ENCODE measurements at places on chromosomes 5 and 9. TPM values are rescaled to one million over a fixed set of nuclear protein-coding genes. Genes with fewer than 3 reads are reported as not detected.

The MELK gene
- total RNA-seq, result 58.7 TPM

The OTULINL gene
- total RNA-seq, result 1.9 TPM

The TMEM171 gene
- not detected for total RNA-seq

The HTR4 gene
- not detected for total RNA-seq

The BRINP1 gene
- total RNA-seq, result not detected

The SHISAL2B gene
- not detected for total RNA-seq

The TEX53 gene
- total RNA-seq, result not detected

The ISOC1 gene
- total RNA-seq, result 23.8 TPM

The ROR2 gene
- total RNA-seq, result 0.17 TPM

The FBXO4 gene
- not detected for total RNA-seq

The PCDHGA11 gene
- total RNA-seq, result 3.4 TPM

- DNase-seq, result no peak
Observed at GRCh38 chr5:143880178-143880577, 68.2 kb downstream of the HMHB1 start.

DNA sequence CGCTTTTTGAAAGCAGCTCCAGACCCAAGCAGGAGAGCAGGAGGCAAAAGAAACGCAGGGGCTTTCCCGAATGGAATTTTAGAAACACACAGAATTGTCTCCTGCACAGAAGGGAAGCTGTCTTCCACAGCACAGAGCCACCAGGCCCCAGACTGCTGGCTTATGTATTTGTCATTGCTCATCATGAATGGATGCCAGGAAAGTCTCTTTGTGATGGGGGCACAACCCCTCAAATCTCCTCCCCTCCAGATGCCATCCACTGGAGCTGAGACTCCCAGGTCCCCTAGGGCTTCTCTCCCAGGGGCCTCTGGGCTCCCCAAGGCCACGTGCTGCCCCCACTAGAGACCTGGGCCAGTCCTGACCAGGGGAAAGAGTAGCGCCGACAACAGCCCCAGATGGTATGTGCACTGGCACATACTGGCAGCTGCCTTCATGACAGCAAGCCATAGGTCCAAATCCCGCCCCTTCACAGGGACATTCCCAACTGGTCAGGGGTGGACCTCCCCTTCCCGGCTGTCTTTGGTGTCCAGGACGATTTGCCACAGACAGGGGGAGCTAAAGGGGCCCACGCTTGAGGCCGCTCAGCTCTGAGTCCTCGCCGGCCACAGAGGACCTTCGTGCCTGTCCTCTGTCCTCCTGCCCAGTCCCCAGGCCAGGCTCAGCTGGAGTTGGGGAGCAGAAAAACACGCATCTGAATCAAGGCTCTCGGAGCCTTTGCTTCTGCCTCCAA is 127.8 kb downstream of the KCNIP1 start:
- no peak for DNase-seq

DNA sequence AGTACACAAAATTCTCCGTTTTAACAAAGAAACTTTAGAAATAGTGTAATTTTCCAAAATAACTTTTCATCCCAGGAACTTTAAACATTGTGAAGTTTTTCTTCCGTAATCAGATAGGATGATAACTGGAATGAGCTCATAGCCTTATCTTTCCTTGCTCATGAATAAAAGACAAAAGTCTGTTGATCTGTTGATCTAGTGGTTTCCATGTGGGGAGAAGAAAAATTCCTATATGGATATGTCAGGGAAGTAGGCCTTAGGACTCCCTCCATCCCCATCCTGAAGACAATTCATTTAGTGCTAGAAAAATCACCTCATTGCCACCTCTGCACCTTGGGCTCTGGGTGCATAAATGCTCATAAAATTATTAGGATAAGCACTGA is 266.6 kb downstream of the SMARCA2 start:
- DNase-seq, result no peak

DNA sequence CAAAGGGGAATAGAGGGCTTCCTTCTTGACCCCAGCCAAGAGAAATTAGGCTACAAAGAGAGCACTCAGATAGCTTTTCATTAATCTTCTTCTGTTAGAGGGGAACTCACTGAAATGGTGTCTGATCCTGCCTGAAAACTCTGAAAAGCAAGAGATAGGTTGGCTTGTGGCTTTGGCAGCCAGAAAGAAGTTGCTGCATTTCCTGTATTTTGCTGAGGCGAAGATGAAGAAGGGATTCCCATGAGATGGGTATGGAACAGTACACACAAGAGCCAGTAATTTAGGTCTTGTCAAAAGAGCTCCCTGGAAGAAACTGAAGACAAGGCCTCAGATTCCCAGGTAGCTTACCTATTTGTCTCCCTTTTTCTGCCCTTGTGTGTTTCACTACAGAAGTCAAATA is 120.9 kb upstream of the TARS1 start:
- peak; percentile 16 for DNase-seq

DNA sequence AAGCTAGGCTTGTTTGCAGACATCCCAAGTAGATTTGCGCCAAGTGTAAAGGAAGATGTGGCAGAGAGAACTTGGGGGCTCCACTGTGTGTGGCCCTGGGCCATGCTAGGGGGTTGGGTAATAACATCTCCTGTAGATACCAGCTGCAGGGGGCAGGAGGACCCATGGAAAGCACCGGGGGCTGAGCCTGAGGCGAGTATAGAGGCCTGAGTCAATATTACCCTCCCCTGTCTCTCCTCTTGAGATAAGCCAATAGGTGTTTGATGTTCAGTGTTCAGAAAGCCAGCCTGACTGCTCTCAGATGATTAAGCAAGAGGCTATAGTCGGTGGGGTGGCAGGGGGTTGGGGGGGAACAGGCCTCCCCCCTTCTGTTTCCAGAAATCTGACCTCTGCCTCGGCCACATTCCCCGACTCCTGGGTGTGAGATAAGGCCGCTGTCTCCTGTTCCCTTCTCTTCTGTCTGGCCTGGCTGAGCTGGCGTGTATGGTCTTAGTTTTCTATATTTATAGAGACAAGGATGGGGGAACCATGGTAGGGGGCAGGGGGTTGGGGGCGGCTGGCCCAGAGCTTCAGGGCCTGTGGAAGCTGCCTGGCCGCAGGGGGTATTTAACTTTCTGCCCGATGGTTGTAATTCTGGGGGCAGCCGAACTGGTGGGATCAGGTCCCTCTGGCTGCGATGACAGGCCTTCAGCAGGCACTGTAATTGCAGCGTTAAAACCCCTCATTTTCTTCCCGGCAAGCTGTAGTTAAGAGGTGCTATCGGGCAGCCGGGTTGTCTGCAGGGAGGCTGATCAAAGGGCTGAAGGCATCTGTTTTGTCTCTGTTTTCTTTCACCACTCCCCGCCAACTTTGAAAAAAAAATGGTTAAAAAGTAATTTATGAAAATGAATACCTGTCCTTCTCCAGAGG is 292.0 kb downstream of the NSG2 start:
- DNase-seq, result no peak

DNA sequence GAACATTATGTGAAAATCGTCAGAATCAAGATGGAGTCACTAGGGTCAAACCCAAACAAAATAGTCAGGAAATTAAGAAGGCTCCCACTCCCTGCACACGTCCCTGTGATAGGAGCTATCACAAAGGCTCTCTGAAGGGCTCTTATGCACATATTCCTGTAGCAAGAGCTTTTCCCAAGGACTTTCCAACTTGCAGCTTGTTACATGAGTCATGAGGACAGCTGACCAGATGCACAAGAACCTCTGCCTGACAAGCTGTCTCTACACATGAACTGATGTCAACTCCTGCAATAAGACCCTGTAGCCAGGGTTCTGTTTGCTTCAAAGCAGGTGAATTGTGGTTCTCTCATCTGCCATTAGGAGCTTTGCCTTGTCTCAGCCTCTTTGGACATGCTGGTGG is 122.4 kb downstream of the OLFM1 start:
- DNase-seq, result no peak

- DNase-seq, result no peak
Observed at GRCh38 chr5:178624631-178625546, 2.0 kb downstream of the CLK4 start.

GRCh38 chr9:83140061-83140460 is 77.1 kb upstream of the RASEF start:
- DNase-seq, result no peak

DNA sequence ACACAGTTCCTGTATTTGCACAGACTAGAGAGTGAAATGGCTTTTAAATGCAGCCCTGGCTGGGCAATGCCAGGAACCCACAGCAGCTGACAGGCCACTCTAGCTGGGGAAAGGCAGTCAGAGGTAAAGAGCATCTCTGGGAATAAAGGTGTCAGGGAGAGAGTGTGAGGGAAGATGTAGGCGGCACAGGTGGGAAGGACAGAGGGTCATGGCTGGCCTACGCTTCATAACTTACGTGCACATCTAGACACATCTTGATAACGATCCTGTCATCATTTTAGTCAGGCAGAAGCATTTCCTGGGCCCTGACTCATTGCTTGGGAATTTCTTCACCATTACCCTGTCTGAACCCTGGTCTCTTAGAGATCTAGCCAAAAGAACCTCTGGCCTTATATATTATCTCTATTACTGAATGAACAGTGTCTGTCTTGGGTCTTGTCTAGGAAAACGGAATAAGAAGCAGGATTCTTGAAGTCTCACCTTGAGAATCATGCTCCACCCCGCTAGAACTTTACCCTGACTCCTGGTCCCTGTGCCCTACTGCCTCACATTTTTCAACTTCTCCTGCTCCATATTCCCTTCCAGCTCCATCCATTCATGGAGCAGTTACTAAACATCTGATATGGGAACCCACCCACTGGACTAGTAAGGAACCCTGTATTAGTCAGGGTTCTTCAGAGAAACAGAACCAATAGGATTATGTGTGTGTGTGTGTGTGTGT is 106.4 kb upstream of the ELL2 start:
- no peak for DNase-seq

GRCh38 chr5:137843676-137844299 is 23.9 kb upstream of the MYOT start:
- no peak for DNase-seq

DNA sequence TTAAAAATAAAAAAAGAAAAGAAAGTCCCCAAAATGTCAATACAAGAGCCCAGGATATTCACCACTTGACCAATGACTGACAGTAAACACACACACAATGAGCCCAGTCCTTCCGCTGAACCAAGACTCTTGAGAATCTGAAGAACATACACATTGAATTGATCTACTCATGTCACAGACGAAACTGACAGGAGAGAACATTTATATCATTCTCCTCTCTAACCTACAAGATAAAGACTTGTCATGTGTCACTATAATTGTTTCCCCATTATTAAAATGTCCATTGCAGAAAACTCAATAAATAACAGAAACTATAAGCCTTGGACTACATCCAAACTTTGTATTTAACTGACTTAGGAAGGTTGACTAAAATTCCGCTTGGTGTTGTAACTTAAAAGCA is 296.7 kb downstream of the EPB41L4A start:
- no peak for DNase-seq

DNA sequence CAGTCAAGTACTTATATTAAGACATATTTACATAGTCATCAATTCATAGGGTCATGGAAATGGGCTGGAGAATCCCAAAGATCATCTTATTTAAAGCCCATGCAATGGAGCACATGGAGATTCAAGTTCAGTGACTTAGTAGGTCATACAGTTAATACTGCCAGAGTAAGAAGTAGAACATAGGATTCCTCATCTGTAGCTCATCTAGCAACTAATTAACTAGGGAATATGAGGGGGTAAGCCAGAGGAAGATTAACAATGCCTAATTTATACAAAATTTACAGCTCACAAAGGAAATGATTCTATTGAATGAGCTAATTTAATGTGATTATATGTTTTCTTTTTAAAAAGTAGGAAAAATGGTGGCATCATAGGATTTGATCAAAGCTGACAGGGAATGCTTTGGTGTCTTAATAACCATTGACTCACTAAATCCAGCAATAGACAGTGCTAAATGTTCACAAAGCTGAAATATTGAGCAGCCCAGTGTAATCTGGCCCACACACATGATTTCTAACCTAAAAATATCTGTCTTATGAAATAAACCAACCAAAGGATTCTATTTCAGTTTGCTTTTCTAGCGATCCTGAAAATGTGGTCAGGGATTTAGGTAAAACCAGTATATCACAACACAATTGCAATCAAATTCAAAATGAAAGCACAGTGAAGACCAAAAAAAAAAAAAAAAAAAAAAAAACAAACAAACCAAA is 53.3 kb downstream of the PRDM6 start:
- DNase-seq, result no peak

DNA sequence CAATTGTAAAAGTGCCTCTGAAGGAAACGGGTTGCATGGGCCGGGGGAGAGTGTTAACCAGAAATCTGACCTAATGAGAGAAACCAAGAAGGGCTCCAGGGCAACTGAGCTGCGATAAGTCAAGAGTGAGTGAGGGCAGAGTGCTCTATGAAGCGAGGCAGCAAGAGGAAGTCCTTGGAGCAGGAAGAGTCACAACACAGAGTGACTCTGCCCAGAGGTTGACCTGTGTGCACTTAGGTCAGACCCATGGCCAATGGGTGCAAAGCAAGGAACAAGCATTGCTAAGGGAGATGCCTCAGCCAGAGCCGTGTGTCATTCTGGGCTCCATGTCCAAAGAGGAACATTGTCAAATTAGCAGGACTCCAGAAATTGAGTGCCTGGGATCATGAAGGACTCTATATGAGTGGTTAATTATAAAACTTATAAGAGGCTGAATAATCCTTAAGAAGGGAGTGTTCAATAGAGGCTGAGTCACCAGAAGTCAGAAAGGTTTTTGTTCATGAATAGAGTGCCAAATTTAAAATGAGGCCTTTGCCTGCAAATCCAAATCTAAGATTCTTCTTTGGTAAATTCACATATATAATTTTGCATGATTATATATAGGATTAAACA is 438.5 kb downstream of the MED10 start:
- no peak for DNase-seq

GRCh38 chr5:6553972-6554371 is 78.9 kb downstream of the NSUN2 start:
- no peak for DNase-seq

GRCh38 chr5:56693220-56693579 is 122.1 kb upstream of the MAP3K1 start:
- no peak for DNase-seq

GRCh38 chr5:74124826-74125225 is 498.8 kb downstream of the ARHGEF28 start:
- DNase-seq, result no peak

GRCh38 chr5:41325074-41325473 is 111.7 kb upstream of the C6 start:
- DNase-seq, result no peak

GRCh38 chr5:68924481-68925145 is 169.2 kb upstream of the SLC30A5 start:
- no peak for DNase-seq

GRCh38 chr9:92607088-92607487 is 62.8 kb downstream of the IPPK start:
- no peak for DNase-seq

Data from OCI-LY7 (cell line).